ENCODE measurements at places on chromosomes 13 and 19.

DNA sequence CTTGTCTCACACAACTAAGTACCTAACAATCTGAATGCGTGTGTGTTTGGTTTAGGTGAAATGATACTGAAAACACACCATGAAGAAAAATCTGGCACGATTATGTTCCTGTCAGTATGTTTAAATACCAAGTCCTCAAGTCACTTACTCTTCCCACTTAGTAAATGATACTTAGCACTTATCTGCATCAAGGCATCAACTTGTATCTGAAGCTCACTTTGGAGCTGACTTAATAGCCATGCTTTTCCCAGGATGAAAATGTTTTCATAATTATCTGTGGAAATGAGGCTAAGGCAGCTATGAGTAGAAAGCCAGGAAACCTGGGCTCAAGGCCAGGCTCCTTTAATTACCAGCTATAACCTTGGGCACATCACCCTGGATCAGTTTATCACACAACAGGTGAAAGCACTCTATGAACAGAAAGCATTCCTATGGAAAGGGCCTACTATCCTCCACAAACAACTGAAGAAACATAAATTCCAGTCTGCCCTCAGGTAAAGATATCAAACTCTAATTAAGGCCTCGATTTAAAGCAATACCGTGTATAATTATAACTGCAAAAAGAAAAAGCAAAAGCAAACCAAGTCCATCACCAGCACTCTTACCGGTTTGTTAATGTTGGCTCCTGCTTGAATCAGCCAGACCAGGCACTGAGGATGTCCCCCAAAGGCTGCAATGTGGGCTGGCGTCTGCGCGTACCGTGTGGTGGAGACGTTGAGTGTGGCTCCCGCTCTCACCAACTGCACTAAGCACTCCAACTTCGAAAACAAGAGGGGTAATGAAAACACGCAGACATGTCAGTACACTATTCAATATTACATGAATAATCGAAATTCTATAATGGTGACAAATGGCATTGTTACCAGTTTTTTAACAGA is 4.6 kb downstream of the ANKRD10 start:
- DNase-seq = no peak

DNA sequence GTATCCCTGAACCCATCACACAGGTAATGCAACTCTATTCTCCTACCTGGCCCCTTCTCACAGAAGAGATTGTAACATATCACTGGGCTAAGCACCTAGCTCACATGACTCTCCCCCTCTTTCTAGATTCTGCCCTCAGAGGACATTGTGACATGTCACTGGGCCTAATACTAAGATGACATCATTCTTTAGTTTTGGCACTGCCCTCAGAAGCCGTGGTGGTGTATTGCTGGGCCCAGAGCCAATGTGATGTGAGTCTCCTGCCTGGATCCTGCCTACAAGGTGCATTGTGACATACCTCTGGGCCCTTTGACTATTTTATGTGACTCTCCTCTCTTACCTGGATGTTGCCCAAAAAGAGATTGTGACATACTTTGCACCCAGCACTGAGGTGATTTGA is 21.4 kb upstream of the ZNF730 start:
- DNase-seq = no peak

GRCh38 chr13:27372896-27373295 is 51.5 kb upstream of the GTF3A start:
- DNase-seq = no peak

DNA sequence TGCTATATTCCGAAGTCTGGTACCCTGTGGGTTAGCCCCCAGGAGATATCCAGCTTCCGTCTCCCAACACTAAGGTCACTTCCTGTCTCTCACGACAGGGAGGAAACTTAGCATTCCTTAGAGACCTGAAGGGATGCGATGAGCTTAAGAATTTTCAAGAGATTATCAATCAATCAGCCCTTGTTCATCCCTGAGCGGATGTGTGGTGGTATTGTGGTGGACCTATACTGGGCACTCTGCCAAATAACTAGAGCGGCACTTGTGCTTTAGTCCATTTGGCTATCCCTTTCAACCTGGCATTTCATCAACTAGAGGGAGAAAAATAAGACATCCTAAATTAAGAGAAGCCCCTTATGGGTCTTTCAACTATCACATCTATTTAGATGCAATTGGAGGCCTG is 30.9 kb upstream of the ZNF562 start:
- DNase-seq = no peak

DNA sequence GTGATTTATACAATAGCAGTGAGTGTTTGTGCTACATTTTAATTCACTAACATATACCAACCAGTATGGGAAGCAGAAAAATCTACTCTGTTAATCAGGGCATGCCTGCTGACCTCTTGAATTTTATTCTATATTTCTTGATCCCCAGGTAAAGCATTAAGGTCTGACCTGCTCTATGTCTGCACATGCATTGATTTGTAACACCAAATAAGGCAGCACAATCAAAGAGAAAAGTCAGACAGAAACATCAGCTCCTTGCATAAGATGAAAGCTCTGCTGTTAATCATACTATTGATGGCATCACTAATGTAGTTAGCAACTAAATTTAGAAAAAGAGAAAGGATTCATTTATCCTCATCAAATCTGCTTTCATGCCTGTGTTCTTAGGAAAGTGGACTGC is 2744.8 kb upstream of the PCDH20 start:
- no peak for DNase-seq

DNA sequence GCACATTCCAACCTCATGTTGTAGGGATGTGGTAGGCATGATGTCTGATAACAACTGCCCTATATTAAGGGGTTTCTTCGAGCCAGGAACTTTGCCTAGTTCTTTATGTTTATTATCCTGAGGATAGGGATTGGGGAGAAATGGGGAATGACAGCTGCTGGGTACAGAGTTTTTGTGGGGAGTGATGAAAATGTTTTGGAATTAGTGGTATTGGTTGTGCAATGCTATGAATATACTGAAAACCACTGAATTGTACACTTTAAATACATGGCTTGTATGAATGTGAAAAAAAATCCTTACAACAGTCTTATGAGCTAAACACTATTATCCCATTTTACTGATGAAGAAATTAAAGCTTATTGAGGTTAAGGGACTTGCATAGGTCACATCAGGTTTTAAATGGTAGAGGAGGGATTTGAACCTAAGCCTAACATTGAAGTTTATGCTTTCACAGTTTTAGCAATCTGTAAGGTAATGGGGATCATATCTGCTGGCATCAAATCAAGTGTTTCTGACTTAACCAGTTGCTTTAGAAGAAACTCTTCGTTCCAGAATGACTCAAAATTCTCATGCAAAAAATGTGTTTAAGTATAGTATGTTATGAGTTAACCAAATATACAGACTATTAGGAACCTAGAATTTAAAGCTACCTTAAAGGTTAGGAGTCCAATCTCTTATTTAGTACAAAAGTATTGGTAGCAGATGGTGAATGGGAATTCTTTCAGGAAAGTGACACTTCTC is 61.4 kb downstream of the ERCC5 start:
- no peak for DNase-seq

DNA sequence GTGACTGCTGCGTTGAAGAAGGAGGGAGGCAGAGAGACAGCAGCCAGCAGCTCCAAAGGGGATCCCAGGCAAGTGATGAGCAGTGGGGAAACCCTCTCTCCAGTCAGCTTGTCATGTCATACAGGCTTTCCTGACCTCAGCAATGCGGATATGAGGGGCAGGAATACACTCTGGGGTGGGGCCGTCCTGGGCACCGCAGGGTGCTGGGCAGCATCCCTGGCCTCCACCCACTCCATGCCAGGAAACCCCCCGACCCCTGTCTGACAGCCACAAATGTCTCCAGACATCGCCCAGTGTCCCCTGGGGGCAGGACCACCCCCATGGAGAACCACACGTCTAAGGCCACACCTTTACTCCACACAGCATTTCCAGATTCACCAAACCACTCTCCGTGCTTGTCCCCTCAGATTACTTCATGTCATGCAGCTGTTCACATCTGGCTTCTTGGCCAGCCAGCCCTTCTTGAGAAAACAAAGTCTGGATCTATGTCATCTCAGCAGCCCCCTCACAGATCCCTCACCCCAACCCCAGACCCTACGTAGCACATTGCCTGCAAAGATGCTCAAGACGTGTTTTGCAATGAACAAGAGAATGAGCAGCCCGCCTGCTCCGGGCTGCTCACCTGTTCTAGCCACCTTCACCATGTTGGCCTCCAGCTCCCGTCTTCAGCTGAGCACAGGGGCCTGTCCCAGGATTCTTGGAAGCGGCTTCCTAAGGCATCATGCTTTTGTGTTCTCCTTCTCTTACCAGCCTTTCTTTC is 46.5 kb downstream of the RFX2 start:
- no peak for DNase-seq

- no peak for DNase-seq
These were observed 39.9 kb downstream of the DOCK9 start for GRCh38 chr13:98937911-98938381.

DNA sequence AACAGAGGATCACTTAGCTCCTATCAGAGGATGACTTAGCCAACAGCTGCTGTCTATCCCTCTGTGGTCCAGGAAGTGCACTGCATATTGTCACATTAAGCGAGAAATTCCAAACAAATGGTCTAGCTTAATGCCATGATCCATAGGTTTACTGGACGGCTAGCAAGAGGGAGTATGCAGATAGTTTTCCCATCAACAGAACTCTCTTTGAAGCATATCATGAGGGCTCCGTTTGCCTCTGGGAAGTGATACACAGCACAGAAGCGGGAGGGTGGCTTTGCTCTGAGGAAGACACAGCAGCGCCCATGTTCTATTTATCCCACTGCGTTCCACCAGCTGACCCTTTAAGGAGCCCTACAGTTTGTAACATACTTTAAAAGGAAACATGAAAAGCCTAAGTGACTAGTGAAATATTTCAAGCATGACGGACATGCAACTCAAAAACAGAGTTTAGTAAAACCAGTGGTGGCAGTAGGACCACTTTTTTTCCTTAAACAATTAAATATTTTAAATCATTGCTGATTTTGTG is 52.7 kb downstream of the COL4A1 start:
- DNase-seq = no peak

GRCh38 chr13:93262729-93263345 is 36.2 kb downstream of the GPC6 start:
- no peak for DNase-seq

DNA sequence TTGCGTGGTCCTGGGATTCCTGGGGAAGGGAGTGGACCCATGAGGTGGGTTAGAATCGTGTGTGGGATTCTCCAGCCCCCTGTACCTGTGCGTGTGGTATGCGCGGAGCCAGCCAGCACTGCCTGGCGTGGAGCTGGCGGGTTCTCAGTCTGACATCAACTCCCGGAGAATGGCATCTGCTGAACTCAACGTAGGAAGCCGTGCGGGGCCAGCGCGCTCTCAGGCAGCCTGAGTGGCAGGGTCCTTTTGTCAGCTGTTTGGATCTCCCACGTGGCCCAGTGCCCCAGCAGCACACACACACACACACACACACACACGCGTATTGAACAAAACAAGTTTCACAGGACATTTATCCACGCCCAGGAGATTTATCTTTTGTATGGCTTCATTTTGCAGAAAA is 28.1 kb downstream of the ATP4B start:
- DNase-seq = no peak

DNA sequence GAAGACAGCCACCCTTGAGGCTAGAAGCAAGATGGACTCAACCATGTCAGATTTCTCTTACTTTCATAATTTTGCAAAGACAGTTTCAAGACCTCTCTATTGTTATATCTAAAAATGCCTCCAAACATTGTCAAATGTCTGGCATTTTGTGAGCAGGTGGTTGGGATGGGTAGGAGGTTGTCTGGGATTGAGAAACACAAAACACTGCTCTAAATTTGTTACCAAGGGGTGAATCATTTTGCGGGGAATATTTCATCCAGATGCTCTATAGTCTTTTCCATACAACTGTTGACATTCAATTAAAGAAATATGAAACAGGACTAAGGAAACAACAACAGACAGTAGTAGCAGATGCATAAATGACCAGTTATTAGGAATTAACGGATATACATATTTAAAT is 208.2 kb downstream of the ITGBL1 start:
- DNase-seq = no peak

- no peak for DNase-seq
These were observed 14.3 kb downstream of the MIR17HG start for GRCh38 chr13:91361755-91362271.

GRCh38 chr19:49849433-49850220 is 1.3 kb upstream of the PTOV1 start:
- DNase-seq = no peak

DNA sequence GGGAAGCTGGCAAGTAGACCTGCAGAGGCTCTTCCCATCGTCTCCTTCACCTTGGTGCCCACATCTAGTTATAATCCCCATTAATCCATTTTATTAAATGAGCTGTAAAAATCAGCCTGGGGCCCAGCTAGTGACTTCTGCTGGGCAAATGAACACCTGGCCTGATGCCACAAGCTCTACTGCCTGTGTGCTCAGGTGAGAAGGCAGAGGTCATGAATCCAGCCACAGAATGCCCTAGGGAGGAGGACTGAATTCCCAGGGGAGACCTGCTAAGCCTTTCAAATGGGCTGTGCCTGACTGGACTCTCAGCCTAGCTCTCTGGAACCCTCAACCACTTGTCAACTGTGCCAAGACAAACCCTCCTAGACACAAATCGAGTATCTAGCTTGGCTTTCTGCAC is 74.0 kb downstream of the PDS5B start:
- DNase-seq = no peak

DNA sequence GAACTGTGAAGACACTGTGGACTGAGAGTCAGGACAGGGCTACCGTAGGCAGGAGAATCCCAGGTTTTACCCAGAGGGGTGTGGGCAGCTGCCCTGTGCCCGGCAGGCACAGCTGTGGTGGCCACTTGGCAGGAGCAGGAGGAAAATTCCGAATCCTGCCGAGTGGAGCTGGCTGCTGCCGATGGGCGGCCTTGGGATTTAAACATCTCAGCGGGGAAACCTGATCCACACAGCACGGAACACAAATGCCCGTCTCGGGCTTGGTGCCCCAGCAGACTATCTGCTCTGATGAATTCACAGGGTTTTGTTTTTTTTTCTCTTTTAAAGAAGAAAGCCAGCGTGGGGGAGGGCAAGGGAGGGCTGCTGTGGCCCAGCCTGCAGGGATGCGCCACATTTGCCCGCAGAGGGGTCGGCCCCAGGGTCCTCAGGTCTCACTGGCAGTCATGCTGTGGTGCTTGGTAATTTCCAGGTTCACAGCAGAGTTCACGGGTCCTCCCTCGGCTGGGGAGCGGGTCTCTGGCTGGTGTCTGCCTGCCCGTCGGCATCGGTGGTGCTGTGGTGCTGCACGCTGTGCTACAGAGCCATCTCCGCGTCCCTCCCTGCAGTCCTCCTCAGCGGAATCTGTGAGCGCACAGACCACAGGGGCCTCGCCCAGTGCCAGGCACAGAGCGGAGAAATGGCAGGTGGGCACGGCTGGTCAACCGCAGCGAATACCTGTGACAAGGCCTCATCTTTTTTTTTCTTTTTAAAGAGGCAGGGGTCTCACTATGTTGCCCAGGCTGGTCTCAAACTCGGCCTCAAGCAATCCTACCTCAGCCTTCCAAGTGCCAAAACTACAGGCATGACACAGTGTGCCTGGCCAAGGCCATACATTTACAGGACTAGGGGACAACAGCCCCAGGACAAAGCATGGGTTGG is 28.1 kb downstream of the MPND start:
- no peak for DNase-seq

GRCh38 chr13:29502391-29503008 is 93.0 kb downstream of the SLC7A1 start:
- DNase-seq = no peak

Measured in anterior cingulate cortex (tissue), 58 donors.